CMK (cell line): ENCODE measurements at places on chromosomes 6 and 20.

DNA sequence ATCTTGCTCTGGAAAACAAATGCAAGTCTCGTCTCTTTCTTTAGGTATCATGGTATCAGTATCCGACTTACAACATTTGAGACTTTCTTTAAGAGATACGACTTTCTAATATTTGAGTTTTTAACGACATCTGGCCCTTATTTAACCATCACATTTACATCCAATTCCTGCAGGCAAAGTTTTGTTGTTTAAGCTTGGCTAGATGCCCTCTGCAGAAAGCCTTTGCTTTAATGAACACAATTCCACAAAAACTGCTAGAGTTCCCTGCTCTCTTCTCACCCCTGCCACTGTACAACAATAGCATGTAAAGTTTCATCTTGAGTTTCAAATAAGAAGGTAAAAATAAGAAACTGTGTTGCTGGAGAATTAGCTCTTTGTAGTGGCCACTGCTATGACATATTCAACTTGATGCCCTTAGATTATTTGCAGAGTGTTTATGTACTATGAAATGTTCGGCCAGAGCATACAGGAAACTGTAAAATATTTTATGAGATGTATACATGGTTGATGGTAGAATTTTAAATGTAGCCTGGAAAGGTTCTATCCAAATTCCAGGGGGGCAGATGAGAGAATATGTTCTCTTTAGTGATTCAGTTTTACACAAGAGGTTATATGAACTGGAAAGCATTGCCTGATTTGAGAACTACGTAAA lies 438.6 kb downstream of the CDC5L start:
- no peak for DNase-seq

DNA sequence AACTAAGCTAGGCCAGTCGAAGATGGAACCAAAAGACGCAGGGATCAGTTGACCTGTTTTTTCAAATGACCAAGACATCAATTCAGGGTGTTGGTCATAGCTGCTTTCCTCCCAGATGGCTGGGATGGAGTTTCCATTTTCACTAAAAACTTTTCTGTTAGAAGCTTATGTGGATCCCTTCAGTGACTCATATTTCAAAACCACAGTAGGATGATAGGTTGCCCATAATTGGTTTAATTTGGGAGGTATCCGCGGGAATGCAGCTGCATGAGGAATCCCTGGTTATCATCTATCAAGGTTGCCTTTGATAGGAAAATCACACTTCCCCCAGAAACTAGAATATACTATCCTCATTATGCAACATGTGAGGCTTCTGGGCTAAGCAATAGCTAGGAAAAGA lies 150.9 kb upstream of the MLIP start:
- DNase-seq, result no peak

DNA sequence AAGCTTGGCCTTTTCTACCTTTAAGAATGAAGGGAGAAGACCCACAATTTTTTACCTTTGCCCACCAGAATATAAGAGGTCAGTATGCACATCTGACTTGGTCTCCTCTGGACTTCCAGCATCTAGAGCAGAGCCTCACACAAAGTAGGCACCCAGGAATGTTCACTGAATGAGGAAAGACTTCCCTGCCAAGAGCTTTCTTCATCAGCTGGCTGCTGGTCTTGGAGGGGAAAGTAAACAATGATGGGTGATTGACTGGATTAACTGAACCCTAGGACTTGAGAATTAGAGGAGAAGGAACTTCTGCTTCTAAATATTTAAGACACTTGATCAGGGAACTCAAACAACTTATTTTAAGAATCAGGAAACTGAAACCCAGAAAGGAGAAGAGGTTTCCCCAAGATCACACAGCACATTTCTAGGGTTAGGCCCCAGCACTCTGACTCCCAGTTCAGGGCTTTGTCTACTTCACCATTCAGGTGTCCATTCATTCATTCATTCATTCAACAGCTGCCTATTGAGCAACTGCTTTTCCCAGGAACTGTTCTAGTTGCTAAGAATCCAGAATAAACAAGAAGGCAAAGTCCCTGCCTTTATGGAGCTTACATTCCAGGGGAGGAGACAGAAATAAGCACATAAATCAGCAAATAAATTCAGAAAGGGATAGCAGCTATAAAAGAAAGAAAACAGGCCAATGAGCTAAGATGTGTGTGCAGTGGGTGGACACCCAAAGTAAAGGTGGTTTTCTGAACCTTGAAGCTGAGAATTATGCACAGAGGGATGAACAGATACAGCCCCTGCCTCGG lies 216.9 kb upstream of the LRFN2 start:
- DNase-seq, result no peak

GRCh38 chr6:99979953-99980352 lies 14.1 kb downstream of the MCHR2 start:
- no peak for DNase-seq

DNA sequence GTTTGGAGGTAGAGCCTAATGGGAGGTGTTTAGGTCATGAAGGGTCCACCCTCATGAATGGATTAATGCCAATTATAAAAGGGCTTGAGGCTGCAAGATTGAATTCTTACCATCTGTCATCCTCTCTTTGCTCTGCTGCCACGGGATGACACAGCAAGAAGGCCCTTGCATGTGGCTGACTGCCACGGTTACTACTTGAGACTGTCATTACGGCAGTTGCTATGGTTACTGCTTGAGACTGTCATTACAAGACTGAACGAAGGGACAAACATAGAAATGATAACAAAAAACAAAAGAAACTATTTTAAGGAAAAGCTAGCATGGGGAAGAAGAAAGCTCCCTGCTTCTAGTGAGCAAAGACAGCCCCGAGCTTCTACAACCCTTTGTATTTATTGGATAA lies 715.0 kb downstream of the TFAP2A start:
- DNase-seq, result no peak

GRCh38 chr20:62236766-62237513 lies 1.4 kb upstream of the OSBPL2 start:
- no peak for DNase-seq

GRCh38 chr6:63441266-63441956 lies 121.6 kb upstream of the LGSN start:
- DNase-seq, result no peak

- no peak for DNase-seq
Observed at GRCh38 chr20:3702611-3703391, 9.6 kb downstream of the SIGLEC1 start.
